Stimulated activated CD4-positive, alpha-beta T cell treated with anti-CD3 and anti-CD28 coated beads, Interleukin-1b, Interleukin-23, amount 100 ng/mL, for 24 hours (primary cell): ENCODE measurements at places on chromosomes 6 and 20.

- no peak for DNase-seq
These were observed 41.7 kb downstream of the EZR start for GRCh38 chr6:158777510-158777909.

DNA sequence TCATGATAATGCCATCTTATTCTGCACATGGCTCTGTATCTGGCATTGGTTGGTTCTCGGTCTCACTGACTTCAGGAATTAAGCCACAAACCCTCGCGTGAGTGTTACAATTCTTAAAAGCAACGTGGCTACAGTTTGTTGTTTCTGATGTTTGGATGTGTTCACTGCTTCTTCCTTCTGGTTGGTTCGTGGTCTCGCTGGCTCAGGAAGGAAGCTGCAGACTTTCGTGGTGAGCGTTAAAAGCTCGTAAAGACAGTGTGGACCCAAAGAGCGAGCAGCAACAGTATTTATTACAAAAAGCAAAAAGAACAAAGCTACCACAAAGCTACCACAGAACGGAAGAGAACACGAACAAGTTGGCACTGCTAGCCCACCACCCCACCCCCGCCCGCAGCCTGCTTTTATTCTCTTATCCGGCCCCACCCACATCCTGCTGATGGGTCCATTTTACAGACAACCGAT lies 51.1 kb downstream of the MYLIP start:
- no peak for DNase-seq

DNA sequence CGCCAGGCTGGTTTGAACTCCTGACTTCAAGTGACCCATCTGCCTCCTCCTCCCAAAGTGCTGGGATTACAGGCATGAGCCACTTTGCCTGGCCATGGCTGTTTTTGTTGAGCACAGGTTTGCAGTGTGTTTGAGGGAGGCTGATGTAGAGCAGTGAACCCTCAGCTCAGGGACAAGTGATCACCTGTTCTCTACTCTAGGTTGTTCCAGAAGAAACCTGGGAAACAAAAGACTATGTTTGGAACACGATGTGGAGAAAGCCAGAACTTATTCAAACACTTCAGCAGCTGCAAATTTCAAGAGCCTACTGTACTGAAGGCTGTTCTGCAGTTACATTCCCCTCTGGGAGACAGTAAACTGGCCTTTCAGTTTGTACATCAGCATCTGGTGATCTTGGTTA lies 4.7 kb downstream of the TULP1 start:
- no peak for DNase-seq

DNA sequence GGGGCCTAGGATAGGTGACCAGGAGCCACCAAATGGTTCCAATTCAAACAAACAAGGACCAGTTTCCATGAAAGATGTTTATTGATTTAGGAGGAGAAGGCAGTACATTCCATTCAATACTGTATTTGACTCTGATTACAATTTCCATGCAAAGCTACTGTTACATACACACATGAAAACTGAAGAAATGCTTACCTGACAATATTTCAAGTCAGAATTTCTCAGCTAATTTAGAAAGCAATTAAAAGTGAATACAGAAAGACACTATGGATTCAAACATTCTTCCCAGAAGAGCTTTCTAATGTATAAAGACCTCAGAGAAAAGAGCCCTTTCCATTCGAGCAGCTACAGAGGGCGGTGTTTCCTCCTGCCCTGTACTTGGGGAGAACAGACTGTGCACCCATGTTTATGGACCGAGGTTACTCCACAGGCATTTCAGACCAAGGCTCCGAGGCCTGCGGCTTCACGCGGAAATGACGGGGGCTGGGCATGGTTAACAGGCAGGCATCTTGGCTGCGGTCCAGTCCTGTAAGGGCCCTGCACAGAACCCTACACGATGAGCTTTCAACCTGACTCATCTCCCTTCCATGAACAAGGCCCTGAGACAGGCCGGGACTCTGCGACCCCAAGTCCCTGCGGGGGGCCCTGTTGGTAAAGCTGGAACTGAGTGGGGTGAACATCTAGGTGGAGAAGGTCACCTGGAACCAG lies 25.7 kb upstream of the TCFL5 start:
- no peak for DNase-seq

- no peak for DNase-seq
These were observed 658.4 kb downstream of the TBC1D32 start for GRCh38 chr6:120675886-120676285.

- DNase-seq, result no peak
These were observed 181.7 kb upstream of the ARID1B start for GRCh38 chr6:156595476-156595875.

GRCh38 chr6:18100296-18100695 lies 22.2 kb downstream of the NHLRC1 start:
- DNase-seq, result no peak
